Mesenchymal stem cell (in vitro differentiated cells and primary cell): ENCODE measurements at places on chromosomes 3 and 15.
A peak's percentile ranks its signal among the peaks of the same experiment; 100 is the strongest.

GRCh38 chr3:81173514-81173913 is 587.9 kb downstream of the GBE1 start:
- H3K36me3 ChIP-seq: no peaks in the 10 kb centered on the region
- no peaks in the 10 kb centered on the region for H3K27me3 ChIP-seq
- no peaks in the 10 kb centered on the region for H3K4me1 ChIP-seq
- DNase-seq: no peak
- no peak overlapping the region for H3K27ac ChIP-seq

DNA sequence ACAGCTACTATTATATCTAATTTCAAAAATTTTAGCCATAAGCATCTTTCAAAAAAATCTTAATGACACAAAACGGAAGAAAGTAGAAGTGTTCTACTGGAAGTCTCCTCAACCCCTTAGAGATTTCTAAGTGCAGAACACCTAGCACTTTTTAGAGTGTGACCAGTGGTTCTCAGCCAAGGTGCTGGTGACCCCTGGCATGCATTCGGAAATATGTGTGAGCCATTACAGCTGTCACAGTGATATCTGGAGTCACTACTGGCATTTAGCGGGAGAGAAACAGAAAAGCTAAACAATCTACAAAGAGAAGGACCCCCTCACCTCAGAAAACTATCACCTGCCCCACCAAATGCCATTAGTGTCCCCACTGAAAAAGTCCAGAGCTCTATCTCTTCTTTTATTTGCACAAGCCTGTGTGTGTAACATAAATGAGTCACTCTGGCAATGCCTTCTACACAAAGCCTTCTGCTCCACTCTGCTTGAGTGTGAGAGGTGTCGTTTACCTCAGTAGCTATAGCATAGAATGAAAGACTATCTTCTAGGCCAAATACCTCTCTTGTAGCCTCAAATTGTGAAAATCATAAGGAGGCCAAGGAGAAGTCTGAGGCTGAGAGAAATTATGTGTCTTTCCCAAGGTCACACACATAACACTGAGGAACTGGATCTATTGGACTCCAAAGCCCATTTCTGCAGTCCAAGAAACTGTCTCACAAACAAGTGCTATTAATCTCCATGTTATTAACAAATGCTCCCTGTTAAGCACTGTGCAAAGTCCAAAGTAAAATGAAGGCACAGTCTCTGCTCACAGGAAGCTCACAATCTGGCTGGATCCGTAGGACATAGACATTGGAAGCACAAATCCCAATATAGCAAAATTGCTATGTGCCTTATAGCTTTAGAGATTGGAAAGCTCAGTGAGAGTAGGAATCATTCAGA is 28.5 kb upstream of the KCNMB2 start:
- H3K4me3 ChIP-seq: no peak overlapping the region
- H3K36me3 ChIP-seq: no peaks in the 10 kb centered on the region
- no peaks in the 10 kb centered on the region for H3K27me3 ChIP-seq
- peak; percentile 22 for DNase-seq

DNA sequence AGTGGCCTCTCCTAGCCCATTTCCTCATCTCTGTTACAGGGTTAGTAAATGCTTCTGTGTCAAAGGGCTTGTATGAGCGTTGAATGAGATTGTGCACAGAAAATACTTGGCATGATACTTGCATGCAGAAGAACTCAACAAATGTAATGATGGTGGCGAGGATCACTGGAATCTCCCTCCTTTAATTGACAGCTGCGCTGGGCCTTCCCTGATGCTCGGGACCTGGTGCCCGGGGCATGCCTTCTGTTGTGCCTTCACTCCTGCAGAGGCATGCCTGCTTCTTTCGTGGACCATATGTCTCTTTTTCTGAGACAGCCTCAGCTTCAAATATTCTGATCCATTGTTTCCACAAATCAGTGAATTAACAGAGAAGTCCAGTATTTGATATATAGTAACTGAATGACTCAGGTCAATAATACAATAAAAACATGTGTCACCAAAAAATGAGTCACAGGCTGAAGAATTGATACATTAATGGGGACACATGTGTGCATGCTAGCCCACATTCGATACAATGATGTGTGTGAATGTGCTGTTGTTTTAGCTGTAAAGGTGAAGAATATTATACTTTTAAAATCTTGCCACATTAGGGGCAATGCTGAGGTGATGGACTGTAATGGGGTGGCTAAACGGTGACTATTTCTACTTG is 243.3 kb upstream of the TBL1XR1 start:
- no peak overlapping the region for H3K4me3 ChIP-seq
- no peaks in the 10 kb centered on the region for H3K36me3 ChIP-seq
- H3K4me1 ChIP-seq: no peaks in the 10 kb centered on the region
- no peak for DNase-seq

DNA sequence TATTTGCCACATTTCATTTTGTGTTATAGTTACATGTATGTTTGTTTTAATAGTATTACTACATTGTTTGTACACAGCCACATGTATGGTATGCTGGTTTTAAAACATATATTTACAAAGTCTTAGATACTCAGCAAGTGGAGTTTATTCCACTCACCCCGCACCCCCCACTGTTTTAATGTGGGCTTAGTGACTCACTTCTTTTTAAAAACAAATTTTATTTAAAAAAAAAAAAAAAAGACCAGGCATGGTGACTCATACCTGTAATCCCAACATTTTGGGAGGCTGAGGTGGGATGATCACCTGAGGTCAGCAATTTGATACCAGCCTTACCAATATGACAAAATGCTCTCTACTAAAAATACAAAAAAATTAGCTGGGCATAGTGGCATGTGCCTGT is 26.9 kb upstream of the TJP1 start:
- H3K36me3 ChIP-seq: no peaks in the 10 kb centered on the region
- DNase-seq: no peak
- no peak overlapping the region for H3K4me3 ChIP-seq
- H3K27me3 ChIP-seq: no peaks in the 10 kb centered on the region
- no peak overlapping the region for H3K27ac ChIP-seq

GRCh38 chr3:165903885-165904630 is 66.8 kb upstream of the BCHE start:
- peak; percentile 44 for DNase-seq
- no peak overlapping the region for H3K27ac ChIP-seq
- no peaks in the 10 kb centered on the region for H3K4me1 ChIP-seq
- H3K27me3 ChIP-seq: no peaks in the 10 kb centered on the region
- no peak overlapping the region for H3K4me3 ChIP-seq

GRCh38 chr3:99647081-99647480 is 8.7 kb downstream of the COL8A1 start:
- H3K4me3 ChIP-seq: no peak overlapping the region
- peaks cover 9% of the 10 kb centered on the region for H3K4me1 ChIP-seq
- peak; percentile 59 for DNase-seq
- peak overlapping the region; percentile 70 for H3K27ac ChIP-seq

- H3K4me3 ChIP-seq: no peak overlapping the region
- H3K27me3 ChIP-seq: no peaks in the 10 kb centered on the region
- DNase-seq: no peak
- no peaks in the 10 kb centered on the region for H3K36me3 ChIP-seq
These were observed 295.8 kb downstream of the MAGI1 start for GRCh38 chr3:65742914-65743313.

DNA sequence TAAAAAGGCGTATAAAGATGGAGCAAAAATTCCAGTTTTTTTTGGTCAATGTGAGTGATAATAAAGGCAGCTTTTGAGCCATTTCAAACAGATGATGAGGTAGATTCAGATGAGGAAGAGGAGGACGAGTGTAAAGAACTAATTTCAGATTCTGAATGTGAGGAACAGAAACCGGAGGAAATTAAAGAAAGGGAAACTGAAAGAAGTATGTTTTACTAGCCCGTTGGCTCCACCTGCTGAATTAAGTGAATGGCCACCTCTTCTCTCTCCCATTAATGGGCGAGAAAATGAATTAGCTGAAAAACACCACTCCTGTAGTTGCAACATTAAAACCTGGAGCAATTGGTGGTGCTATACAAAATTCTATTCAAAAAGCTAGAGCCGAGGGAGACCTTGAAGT is 55.4 kb downstream of the CYP19A1 start:
- no peak overlapping the region for H3K4me3 ChIP-seq
- DNase-seq: no peak
- H3K4me1 ChIP-seq: no peaks in the 10 kb centered on the region
- peaks cover 30% of the 10 kb centered on the region for H3K27me3 ChIP-seq
- no peak overlapping the region for H3K27ac ChIP-seq

GRCh38 chr3:108322352-108322751 is 26.0 kb downstream of the HHLA2 start:
- DNase-seq: no peak
- no peaks in the 10 kb centered on the region for H3K27me3 ChIP-seq
- H3K27ac ChIP-seq: no peak overlapping the region
- no peak overlapping the region for H3K4me3 ChIP-seq
- no peaks in the 10 kb centered on the region for H3K4me1 ChIP-seq

DNA sequence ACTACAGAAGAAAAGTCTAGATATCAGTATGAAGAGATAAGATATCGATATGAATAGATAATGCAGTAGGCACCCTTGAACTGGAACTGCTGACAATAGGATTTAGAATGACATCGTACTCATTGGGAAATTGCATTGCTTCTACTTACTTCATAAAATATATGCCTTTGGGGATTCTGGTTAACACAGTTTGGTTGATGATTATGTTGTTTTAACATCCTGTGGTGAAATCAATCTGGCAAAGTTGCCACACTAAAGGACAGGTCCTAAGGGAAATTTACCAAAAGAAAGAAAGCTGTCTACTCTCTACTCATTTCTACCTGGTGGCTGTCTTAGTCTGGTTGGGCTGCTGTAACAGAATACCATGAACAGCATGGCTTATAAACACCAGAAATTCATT is 417.4 kb upstream of the DPH6 start:
- H3K4me3 ChIP-seq: no peak overlapping the region
- no peak for DNase-seq
- no peaks in the 10 kb centered on the region for H3K4me1 ChIP-seq
- H3K27ac ChIP-seq: no peak overlapping the region
- no peaks in the 10 kb centered on the region for H3K36me3 ChIP-seq
- peaks cover 29% of the 10 kb centered on the region for H3K27me3 ChIP-seq

GRCh38 chr15:32709295-32710033 is 8.3 kb upstream of the GREM1 start:
- no peaks in the 10 kb centered on the region for H3K27me3 ChIP-seq
- no peak for DNase-seq
- peaks cover 3% of the 10 kb centered on the region for H3K4me1 ChIP-seq
- no peak overlapping the region for H3K27ac ChIP-seq
- H3K4me3 ChIP-seq: no peak overlapping the region

- H3K36me3 ChIP-seq: peaks cover 25% of the 10 kb centered on the region
- no peaks in the 10 kb centered on the region for H3K27me3 ChIP-seq
- H3K4me3 ChIP-seq: no peak overlapping the region
These were observed 44.0 kb downstream of the MLH1 start for GRCh38 chr3:37037352-37037751.

GRCh38 chr3:33926998-33927605 is 128.7 kb downstream of the PDCD6IP start:
- no peak overlapping the region for H3K27ac ChIP-seq
- H3K4me1 ChIP-seq: peaks cover 4% of the 10 kb centered on the region
- no peaks in the 10 kb centered on the region for H3K36me3 ChIP-seq
- no peak for DNase-seq

GRCh38 chr3:76028774-76029173 is 243.4 kb upstream of the ZNF717 start:
- no peaks in the 10 kb centered on the region for H3K4me1 ChIP-seq
- H3K36me3 ChIP-seq: no peaks in the 10 kb centered on the region
- no peak for DNase-seq
- no peak overlapping the region for H3K27ac ChIP-seq
- H3K27me3 ChIP-seq: no peaks in the 10 kb centered on the region
- no peak overlapping the region for H3K4me3 ChIP-seq

DNA sequence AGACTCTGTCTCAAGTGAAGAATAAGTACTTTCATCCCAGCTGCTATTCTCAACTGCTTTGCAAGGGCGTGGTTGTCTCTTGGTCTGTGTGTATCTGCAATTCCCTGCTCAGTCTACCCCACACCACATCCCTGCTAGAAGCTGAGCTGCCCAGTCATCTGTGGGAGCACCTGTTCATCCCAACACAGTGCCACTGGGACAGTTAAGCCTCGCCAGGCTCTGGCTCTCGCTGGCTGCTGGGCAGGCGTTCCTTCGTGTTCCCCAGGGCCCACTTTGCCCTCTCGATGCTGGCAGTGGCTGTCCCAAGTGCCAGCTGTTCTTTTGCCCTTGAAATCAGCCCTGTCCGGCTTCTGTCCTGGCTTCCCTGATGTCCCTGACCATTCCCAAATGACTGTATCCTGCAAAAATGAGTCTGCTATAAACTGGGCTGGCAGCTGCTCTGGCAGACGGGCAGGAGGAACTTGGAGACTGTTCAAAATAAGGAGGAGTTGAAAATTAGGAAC is 91.6 kb upstream of the KLHL25 start:
- no peak overlapping the region for H3K27ac ChIP-seq
- no peaks in the 10 kb centered on the region for H3K36me3 ChIP-seq
- no peaks in the 10 kb centered on the region for H3K4me1 ChIP-seq
- DNase-seq: no peak

DNA sequence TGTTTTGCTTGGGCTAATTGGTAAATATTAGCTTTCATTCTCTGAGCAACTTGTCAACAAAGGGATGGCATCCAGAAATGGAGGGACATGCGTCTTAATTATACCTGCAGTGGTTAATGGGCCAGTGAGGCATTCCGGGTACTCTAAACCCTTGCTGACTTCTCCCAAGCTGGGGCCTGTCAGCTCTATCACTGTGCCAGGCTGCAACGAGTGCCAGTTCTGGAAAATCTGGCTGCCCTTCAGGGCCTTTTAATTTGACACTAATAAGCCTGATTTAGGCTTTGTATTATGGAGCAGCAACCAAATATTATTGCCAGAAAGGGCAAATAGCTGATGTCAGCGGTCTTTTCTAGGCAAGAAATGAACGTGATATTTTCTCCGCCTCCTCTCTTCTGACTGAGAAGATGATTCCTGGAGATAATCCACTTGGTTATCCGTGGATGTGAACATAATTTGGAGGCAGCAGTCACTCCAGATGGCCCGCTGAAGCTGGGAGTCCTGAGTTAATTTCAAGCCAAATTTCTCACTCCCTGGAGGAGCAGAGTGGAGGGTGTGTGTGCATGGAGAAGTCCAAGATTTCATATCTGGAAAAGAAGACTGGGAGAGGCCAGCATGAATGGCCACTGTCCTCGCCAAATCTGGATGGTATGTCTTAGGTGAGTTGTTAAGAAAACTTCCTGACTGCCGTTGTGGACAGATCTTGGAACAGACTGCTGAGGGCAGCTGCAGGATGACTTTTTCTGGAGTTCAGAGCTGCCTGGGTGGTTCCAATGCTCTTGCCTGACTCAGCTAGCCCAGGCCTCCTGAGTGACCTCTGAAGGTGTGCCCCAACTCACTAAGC is 44.4 kb upstream of the PSMD6 start:
- peaks cover 7% of the 10 kb centered on the region for H3K4me1 ChIP-seq
- H3K36me3 ChIP-seq: no peaks in the 10 kb centered on the region
- H3K27me3 ChIP-seq: no peaks in the 10 kb centered on the region
- DNase-seq: no peak

- H3K4me3 ChIP-seq: no peak overlapping the region
- DNase-seq: no peak
- H3K36me3 ChIP-seq: no peaks in the 10 kb centered on the region
These were observed 277.4 kb upstream of the NR2E3 start for GRCh38 chr15:71532994-71533393.

- H3K4me3 ChIP-seq: no peak overlapping the region
- H3K27ac ChIP-seq: no peak overlapping the region
- H3K36me3 ChIP-seq: no peaks in the 10 kb centered on the region
- DNase-seq: no peak
These were observed 2.5 kb upstream of the GPR171 start for GRCh38 chr3:151205482-151205881.

- H3K4me3 ChIP-seq: no peak overlapping the region
- no peaks in the 10 kb centered on the region for H3K27me3 ChIP-seq
- H3K4me1 ChIP-seq: peaks cover 2% of the 10 kb centered on the region
- peak; percentile 31 for DNase-seq
- no peaks in the 10 kb centered on the region for H3K36me3 ChIP-seq
These were observed 148.4 kb downstream of the APBA2 start for GRCh38 chr15:29034151-29034550.
